ENCODE measurements at places on chromosomes 2 and 18.

GRCh38 chr18:47109720-47110119 is 40.6 kb downstream of the HDHD2 start:
- no peak for DNase-seq

GRCh38 chr2:238817382-238817781 is 30.5 kb upstream of the TWIST2 start:
- DNase-seq = no peak

GRCh38 chr2:191929288-191929687 is 82.4 kb upstream of the CAVIN2 start:
- no peak for DNase-seq

DNA sequence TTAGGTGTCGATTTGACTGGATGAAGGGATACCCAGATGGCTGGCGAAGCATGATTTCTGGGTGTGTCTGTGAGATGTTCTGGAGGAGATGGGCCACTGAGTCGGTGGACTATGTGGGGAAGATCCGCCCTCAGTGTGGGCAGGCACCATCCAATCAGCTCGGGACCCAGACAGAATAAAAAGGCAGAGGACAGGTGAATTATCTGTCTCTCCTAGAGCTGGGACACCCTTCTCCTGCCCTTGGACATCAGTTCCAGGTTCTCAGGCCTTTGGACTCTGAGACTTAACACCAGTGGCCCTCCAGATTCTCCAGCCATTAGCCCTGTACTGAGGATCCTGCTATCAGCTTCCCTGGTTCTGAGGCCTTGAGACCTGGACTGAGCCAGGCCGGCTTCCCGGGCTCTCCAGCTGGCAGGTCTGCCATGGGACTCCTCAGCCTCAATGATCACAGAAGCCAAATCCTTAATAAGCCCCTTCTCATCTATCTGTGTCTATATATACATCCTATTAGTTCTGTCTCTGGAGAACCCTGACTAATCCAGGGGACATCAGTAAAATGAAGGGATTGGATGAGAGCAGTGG is 11.7 kb downstream of the PROC start:
- no peak for DNase-seq

- DNase-seq = no peak
These were observed 154.5 kb downstream of the ANTXR1 start for GRCh38 chr2:69167469-69167822.

DNA sequence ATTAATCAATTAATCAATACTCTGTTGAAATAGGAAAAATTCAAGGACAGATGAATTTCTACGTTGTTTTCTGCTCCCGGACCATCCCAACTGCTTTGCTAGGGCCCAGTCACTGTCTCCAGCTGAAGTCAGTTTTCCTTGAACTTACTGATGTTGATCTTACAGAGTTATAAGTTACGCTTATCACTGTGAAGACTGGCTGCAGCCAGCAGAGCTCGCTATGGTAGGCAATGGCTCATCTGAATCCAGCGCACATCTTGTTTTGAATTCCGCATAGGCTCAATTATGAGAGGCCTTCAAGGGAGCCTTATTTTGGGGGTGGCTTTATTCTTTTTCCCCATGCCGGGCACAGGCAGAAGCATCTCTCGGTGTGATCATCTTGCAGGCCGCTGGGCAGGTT is 2.7 kb downstream of the MC2R start:
- no peak for DNase-seq

DNA sequence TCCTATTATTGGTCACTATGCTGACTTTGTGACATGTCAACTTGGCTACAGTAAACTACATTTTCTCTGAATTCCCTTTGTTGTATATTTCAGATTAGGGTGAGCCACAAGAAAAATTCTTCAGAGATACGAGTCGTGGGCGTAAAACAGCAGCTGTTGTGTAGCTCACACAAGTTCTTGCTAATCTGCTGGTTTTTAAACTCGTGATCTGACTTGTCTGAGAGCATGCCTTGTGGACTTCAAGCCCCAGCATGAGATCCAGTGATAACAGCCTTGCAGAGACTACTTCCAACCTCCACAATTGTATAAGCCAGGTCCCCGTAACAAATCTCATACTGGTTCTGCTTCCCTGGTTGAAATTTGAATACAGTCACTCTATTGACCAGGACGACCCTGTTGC is 259.8 kb upstream of the LYPD1 start:
- no peak for DNase-seq

DNA sequence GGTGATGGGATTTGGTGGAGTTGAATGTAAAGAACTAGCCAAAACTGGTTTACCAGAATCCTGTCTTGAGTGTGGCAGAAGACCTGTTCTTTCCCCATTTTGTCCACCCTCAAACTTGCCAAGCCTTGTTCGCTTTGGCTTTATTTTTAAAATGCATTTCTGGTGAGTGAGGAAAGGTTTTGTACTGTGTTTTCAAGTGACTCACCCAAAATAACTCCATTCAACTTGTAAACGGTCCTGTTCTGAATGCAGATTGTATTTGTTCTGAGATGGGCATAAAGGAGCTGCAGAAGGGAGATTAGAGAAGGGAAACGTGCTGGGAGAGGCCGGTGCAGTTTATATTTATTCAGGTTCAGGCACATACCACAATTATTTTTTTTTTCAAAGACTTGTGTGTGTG is 5.3 kb upstream of the ITPRID2 start:
- DNase-seq = no peak

DNA sequence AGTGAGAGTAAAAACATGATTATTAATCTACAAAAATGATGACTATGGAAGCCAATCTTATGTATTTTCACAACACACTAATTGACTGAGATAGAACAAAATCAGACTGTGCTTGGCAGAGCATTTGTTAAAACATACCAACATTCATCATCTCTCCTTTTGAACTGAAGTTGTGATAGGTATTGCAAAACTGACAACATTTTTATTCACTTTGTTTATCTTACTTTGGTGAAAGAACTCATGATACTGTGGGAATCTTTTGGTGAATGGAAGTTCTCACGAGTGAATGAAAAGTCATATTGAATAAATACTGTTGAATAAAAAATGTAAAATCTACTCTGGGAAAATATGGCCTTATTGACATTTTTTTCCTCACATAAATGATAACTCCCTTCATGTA is 1430.2 kb upstream of the PIK3C3 start:
- DNase-seq = no peak

DNA sequence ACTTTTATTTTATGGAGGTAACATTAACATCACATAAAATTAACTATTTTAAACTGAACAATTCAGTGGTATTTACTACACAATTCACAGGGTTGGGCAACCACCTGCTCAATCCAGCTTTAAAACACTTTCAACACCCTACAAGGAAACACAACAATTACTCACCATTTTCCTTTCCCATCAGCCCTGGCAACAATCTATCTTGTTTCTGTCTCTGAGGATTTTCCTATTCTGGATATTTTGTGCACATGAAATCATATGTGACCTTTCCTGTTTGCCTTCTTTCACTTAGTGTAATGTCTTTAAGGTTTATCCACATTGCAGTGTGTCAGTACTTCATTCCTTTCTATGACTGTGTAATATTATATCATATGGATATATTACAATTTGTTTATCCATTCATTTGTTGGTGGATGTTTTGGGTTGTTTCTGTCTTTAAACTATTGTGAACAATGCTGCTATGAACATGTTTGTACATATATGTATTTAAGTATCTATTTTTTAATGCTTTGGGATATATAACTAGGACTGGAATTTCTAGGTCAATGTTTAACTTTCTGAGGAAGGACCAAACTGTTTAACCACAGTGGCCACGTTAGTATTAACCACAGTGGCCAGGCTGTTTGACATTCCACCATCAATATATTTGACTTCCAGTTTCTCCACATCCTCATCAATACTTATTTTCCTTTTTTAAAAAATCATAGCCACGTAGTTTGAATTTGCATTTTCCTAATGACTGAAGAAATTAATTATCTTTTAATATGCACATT is 72.4 kb upstream of the KIF5C start:
- DNase-seq = no peak

DNA sequence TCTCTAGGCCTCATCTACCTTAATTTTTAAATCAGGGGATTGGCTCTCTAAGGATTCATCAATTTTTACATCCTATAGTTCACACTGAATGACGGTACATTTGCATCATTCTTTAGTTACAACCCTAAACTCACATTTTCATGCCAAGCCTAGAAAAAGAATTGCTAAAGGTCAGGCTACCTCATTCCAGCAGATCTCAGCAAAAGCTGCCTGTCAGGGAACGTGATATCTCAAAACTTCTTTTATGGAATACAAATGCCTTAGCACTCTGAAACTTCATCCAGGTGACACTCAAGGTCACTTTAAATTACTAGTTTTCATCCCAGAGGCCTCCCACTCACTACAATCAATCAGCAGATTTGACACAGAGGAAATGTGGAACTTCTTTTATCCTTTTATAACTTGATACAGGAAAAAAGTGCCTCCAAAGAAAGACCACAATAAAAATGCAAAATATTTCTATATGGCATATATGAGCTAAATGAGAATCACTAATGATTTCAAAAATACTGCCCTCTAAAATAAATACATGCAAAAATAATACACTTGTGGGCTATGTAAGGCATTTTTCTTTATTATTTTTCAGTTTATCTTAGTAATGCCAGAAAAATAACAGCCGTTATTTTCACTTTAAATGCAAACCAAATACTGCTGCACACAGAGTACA is 91.5 kb downstream of the ARHGEF33 start:
- no peak for DNase-seq

Data from stimulated activated CD8-positive, alpha-beta memory T cell treated with anti-CD3 and anti-CD28 coated beads, Interleukin-12 subunit alpha, Interleukin-12 subunit beta, amount 100 ng/mL, for 4 hours (primary cell).